AML-193 (cell line): ENCODE measurements at places on chromosomes 3 and 15.

DNA sequence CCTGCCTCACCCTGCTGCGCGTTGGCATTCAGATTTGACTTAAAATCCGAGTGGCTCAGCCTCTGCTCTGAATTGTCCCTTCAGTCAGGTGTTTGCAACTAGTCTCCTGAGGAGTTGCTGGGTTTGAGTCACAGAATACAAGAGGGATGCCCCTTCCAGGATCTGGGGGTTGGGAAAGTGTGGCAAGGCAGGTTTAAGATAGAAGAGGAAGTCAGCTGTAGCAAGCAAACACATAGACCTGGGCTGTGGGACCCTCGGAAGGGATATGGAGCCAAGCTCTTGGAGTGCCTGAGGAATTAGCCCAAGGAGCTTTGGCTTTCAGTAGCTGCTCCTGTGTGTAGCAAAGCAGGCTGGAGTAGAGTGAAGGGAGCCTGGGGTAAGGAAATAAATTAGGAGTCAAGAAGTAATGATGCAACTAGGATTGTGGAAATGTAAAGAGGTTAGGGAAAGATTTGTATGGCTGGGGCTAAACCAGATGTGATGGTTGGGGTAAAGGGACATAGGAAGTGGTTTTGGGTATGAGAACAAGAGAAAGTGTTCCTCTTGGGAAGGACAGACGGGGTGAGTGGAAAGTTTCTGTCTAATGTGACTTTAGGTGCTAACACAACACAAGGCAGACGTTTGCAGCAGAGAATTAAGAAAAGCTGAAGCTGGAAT, 41.2 kb downstream of the RAB7A start:
- DNase-seq: no peak

DNA sequence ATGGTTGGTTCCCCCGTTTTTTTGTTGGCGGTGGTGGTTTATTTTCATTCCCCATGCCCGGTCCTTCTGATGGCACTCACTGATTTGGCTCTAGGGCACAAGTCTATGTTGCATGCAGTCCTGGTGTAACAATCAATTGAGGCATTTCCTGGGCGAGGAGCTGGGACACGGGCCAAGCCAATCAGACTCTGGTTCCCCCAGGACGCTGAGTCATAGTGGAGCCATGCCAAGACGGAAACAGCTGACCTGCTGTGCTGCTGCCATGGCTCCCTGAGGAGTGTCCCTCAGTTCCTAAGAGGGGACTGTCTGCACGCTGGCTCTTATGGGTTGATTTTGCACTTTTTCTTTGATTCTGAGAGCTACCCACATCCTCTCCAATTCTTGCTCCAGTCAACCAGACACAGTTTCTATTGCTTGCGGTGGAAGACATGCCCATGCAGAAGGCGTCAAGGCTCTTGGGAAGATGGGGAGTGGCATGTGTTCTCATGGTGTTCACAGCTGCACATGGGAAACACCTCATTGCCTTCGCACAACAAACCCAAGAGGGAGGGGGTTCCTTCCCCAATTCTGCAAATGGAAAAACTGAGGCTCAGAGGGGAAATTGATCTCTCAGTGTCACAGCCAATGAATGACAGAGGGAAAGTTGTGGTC, 28.3 kb upstream of the ALDH1L1 start:
- peak; percentile 37 for DNase-seq

DNA sequence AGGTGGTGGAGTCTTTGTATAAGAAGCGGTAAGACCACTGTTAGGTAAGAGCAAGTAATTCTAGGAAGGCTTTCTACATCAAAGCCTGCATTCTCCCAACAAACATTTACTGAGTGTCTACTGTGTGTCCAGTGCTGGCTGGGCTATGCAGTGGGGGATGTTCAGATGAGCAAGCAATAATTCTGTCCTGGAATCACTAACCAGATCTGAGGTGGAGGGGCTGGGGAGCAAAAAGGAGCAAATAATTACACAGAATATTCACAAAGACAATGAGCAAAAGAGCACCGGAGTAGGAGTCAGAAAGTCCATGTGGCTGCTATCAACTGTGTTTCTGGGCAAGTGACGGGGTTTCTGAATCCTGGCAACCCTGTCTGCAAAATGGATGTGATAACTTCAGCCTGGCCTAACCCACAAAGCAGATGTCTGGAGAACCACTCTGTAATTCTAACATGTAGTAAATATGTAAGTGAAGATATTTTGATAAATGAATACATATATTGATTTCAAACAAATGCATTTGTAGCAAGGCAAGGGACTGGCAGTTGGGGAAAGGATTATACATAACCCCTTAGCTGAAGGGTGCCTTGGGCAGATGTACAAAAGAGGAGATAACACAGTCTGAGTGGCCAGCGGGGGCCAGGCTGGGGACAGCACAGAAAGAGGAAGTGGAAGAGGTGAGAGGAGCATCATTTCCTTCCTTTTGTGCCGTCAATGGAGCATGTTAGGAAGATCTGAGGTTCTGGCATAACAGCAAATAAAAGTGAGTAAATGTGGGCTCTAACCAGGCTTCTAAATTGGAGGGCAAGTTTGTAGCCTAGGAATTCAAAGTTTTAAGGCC, 28.8 kb downstream of the CYP8B1 start:
- DNase-seq: peak; percentile 85

- no peak for DNase-seq
These were observed 743.9 kb upstream of the GOLIM4 start for GRCh38 chr3:168839653-168840052.

DNA sequence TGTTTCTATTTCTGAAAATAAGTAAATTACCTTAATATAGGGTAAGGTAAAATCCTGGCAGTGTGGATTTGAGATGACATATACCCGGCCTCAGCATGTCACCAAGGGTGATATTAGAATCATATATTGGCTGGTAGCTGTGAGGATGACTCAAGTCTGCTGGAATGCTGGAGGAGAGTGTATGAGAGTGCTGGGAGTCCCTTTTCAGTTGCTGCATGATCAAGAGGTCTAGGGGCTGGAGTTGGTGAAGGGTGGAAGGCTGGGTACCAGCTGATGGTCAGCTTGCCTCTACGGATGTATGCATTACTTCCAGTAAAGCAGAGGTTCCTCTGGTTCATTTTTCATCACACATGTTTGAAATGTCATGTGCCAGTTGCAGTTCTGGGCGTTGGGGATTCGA, 40.6 kb downstream of the SLC25A26 start:
- no peak for DNase-seq

GRCh38 chr3:180017846-180018245, 18.9 kb downstream of the PEX5L start:
- DNase-seq: no peak

GRCh38 chr15:49610157-49610918, 10.3 kb downstream of the FAM227B start:
- DNase-seq: no peak

GRCh38 chr3:5616873-5617272, 429.4 kb downstream of the EDEM1 start:
- no peak for DNase-seq

GRCh38 chr15:28154283-28154682, 55.2 kb upstream of the OCA2 start:
- no peak for DNase-seq

GRCh38 chr3:23071758-23072157, 131.4 kb upstream of the UBE2E2 start:
- DNase-seq: no peak

- no peak for DNase-seq
These were observed 155.0 kb downstream of the EPHA3 start for GRCh38 chr3:89262309-89262929.

DNA sequence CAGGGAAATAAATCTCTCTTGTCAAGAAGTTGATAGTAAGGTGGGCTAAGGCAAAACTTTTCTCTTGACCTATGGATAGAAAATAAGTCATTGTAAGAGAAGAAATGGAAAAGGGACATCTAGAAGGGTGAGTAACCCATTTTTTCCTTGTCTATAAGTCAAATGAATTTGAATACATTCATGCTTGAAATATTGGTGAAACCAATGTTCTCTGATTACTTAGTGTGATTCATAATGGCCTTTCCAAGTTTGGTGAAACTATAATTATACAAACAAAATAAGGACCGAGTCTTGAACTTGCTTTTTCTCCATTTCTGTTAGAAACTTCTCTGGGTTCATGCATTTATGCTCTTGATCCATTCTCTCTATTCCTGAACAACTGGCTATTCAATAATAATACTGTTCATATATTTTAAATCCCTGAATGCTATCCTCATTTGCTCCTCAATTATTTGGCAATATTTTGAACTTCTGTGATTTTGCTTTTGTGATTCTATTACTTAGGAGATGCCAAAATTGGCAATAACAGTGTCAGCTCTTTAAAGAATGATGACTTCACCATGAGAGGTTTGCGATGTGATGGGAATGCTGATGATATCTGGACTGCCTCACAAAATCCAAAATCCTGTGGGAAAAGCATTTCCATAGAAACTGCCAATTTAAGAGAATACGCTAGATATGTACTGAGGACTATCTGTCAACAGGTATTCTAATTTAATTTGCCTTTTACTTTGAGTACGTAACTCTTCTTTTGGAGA, 12.3 kb downstream of the P2RY12 start:
- DNase-seq: no peak

DNA sequence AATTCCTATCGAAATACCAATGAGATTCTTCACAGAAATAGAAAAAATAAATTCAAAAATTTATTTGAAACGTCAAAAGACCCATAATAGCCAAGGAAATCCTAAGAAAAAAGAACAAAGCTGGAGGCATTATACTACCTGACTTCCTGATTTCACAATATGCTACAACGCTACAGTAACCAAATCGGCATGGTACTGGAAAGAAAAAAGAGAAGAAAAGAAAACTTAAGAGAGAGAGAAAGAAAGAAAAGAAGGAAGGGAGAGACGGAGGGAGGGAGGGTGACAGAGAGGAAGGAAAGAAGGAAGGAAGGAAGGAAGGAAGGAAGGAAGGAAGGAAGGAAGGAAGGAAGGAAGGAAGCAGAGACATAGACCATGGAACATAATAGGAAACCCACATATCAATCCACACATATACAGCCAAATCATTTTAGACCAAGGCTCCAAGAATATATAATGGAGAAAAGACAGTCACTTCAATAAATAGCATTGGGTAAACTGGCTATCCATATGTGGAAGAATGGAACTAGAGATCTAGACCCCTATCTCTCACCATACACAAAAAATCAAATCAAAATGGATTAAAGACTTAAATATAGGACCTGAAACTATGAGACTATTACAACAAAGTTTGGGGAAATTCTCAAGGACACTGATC, 118.6 kb upstream of the CNTN4 start:
- DNase-seq: no peak

DNA sequence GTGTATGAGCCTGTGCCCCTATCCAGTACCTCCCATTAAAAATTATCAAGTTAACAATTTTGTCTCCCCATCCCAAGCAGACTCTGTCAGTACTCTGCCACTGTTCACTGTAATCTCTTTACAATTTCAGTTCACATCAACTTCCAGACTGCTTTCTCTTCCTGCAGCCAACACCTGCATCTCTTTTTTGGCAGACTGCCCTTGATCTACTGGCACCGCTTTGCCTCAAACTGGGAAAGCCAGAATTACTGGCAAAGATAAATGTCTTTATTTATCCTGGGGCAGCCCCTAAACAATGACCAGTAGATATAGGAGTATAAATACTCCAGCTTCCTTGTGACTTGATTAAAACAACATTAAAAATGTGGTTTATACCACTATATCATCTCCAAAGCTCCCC, 494.1 kb downstream of the ZNF385D start:
- DNase-seq: no peak

DNA sequence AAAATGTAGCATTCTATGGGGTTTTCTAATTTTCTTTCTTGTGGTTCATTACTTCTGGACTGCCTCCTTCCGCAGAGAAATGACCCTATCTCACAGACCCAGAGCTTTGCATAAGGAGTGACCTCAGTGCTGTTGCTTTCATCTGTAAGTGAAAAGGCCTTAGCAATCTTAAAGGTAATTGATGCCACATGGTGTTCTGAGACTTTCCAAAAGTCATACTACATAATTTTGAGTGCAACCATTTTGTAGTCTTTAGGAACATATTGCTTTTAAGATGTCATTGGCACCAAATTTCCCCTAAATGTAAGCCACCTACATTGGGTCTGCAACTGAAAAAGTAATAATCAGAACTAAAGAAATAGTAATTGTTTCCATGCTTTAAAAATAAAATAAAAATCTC, 9.2 kb upstream of the HHLA2 start:
- DNase-seq: no peak

DNA sequence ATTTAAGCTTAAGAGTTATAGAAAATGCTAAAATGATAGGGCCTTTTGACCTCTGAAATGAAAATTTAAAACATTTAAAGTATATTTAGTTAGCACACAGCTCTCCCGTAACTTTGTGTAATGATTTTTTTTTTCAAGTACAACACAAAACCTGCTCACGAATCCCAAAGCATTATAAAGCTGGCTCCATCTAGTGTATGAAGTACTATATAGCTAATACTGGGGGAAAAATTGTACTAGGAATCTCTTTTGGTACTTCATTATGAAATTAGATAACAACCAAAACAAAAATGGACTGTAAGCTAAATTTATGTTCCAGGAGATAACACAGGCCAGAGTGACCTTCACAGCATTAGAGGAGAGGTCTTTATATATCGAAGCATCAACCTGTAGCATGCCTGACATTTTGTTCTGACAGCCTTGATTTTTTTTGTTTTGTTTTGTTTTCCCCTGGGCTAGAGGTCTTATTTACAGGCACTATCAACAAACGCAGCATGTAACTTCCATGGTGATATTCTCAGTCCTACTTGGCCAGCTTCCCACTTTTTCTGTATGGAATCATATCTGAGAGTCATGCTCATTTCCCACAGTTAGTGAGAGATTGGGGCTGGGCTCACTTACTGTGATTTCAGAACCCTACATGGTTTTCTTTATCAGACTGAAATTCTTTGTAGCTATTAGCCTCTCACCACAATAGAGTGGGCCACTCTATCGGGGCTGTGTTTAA, 116.3 kb downstream of the MITF start:
- DNase-seq: peak; percentile 2
